ENCODE measurements at places on chromosomes 1 and 21.

DNA sequence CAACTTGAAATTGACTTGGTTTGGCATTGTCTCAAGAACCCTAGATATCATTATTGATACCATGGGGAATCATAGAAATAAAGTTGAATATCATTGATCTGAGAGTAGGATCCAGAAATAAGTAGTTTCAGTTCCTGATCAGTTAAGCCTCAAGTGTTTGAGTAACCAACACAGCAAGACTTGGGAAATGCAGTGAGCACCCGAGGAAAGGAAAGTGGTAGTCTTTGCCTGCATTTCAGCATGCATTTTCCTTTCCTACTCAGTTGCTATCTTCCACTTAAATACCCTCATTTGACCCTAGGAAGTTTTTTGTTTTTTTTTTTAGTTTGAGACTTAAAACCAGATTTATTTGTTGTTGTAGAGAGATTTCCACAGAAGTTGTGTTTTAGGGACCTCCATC is 18.9 kb downstream of the CLEC20A start:
- no peak for DNase-seq

- DNase-seq = no peak
These were observed 69.6 kb downstream of the RAVER2 start for GRCh38 chr1:64814427-64814826.

DNA sequence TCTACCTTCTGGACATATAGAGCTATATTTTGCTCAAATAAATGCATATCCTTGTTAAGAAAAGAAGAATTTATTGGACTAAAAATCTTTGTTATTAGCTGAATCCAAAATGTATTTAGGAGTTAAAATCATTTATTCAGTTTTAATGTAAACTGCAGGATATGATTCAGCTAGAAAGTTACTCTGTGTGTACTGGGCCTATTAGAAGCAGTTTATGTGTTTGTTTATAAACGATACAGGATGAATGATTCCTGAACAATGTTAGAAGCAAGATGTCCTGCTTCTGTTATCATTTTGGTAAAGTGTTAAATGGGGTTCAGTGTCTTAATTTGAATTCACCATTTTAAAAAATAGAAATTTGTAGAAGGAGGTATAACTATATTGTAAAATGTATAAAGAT is 549.2 kb upstream of the ZRANB2 start:
- no peak for DNase-seq

GRCh38 chr1:79042117-79042516 is 35.6 kb upstream of the ADGRL4 start:
- no peak for DNase-seq

- no peak for DNase-seq
These were observed 10.4 kb downstream of the BCAN start for GRCh38 chr1:156652131-156652991.

GRCh38 chr1:200850554-200850953 is 22.2 kb upstream of the GPR25 start:
- DNase-seq = no peak

Data from effector memory CD8-positive, alpha-beta T cell (primary cell).